H1 (cell line): ENCODE measurements at places on chromosomes 7 and 10.

- no peak for DNase-seq
Observed at GRCh38 chr10:119480667-119481066, 61.9 kb downstream of the RGS10 start.

- no peak for DNase-seq
Observed at GRCh38 chr7:116955801-116956476, 2.6 kb downstream of the ST7 start.

- DNase-seq, result peak; percentile 63
Observed at GRCh38 chr7:157690833-157691585, 354.2 kb downstream of the DNAJB6 start.

DNA sequence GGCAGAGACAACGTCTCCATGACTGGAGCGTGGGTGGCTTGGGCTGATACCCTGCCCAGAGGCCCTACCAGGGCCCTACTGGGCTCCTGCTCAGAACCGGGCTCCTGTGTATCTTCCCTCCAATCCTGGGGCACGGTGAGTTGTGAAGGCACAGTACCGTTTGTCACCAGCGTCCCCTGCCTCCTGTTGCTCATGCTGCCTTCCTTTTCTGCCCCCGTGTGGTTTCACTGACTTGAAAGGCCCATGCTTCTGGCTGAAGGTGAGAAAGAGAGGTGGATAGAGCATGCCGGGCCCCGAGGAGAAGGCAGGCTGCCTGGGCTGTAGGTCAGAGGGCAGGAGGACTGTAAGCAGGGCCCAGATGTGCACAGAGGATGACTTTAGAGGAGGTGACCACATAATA lies 9.1 kb upstream of the DMBT1 start:
- DNase-seq, result no peak

DNA sequence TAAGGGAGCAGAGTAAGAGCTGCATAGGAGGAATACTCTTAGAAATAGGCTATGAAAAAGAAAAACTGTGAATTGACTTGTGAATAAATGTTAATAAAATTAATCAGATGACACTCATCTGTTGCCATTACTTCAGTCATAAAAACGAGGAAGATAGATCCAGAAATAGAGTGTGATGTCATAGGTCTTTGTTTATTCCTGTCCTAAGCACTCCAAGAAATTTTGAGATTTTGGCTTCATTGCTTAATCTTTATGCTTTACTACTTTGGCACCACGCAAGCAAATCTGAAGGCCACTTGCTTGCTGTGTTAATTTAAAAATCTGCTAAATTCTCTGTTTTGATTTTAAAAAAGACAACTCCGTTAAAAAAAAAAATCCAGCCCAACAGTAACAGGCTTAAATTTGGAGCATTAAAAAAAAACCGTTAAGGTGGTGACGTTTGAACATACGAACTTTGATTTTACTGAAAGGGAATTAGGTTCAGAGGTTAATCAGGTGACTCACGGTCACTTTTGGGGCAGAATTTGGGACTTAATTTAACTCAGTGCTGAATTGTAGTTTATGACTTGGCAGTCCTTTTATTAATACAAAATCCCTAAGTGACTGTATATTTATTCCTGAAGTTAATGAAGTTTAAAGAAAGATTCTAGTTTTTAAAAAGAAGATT lies 3.4 kb downstream of the IFRD1 start:
- DNase-seq, result no peak

- DNase-seq, result no peak
Observed at GRCh38 chr7:42269161-42269560, 32.2 kb upstream of the GLI3 start.
